ENCODE measurements at places on chromosomes 1 and 21.

GRCh38 chr1:112322018-112322417 is 74.0 kb upstream of the CTTNBP2NL start:
- H3K27me3 ChIP-seq = no peaks in the 10 kb centered on the region
- peaks cover 5% of the 10 kb centered on the region for H3K4me1 ChIP-seq
- no peak overlapping the region for H3K27ac ChIP-seq
- H3K4me3 ChIP-seq = no peak overlapping the region
- DNase-seq = no peak
- H3K36me3 ChIP-seq = no peaks in the 10 kb centered on the region

- no peaks in the 10 kb centered on the region for H3K27me3 ChIP-seq
- peaks cover 26% of the 10 kb centered on the region for H3K4me1 ChIP-seq
- no peaks in the 10 kb centered on the region for H3K36me3 ChIP-seq
- peak overlapping the region; percentile 66 for H3K4me3 ChIP-seq
- H3K27ac ChIP-seq = peak overlapping the region; percentile 89
These were observed 690.4 kb downstream of the USP25 start for GRCh38 chr21:16420031-16420724.

- no peak overlapping the region for H3K27ac ChIP-seq
- no peak for DNase-seq
- H3K27me3 ChIP-seq = no peaks in the 10 kb centered on the region
- H3K4me1 ChIP-seq = peaks cover 3% of the 10 kb centered on the region
- H3K36me3 ChIP-seq = no peaks in the 10 kb centered on the region
These were observed 257.0 kb upstream of the ADGRL2 start for GRCh38 chr1:81543764-81544163.

GRCh38 chr1:190277107-190277506 is 200.6 kb downstream of the BRINP3 start:
- H3K36me3 ChIP-seq = no peaks in the 10 kb centered on the region
- H3K4me3 ChIP-seq = no peak overlapping the region
- H3K4me1 ChIP-seq = no peaks in the 10 kb centered on the region
- DNase-seq = no peak

- H3K4me3 ChIP-seq = no peak overlapping the region
- no peaks in the 10 kb centered on the region for H3K27me3 ChIP-seq
- no peak for DNase-seq
- no peaks in the 10 kb centered on the region for H3K4me1 ChIP-seq
These were observed 134.9 kb downstream of the RUNX1 start for GRCh38 chr21:34914239-34914638.

DNA sequence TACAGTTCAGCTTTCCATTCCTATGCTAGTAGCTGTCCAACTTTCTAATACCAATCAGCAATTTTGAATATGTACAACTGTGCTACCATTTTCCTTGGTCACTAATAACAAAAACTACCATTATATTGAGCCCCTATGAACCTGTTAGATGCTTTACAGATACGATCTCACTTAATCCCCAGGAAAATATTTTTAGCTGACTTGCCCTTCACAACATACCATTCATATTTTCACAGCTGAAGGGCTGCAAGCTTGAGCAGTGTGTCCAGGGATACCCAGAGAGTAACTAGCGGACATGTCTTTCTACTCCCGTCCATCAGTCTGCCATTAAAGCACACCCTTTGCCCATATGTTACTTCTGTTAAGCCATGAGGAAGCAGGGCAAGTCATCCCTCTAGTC is 140.5 kb downstream of the SPATA46 start:
- peaks cover 50% of the 10 kb centered on the region for H3K4me1 ChIP-seq
- no peak overlapping the region for H3K27ac ChIP-seq
- no peaks in the 10 kb centered on the region for H3K36me3 ChIP-seq
- no peak for DNase-seq

DNA sequence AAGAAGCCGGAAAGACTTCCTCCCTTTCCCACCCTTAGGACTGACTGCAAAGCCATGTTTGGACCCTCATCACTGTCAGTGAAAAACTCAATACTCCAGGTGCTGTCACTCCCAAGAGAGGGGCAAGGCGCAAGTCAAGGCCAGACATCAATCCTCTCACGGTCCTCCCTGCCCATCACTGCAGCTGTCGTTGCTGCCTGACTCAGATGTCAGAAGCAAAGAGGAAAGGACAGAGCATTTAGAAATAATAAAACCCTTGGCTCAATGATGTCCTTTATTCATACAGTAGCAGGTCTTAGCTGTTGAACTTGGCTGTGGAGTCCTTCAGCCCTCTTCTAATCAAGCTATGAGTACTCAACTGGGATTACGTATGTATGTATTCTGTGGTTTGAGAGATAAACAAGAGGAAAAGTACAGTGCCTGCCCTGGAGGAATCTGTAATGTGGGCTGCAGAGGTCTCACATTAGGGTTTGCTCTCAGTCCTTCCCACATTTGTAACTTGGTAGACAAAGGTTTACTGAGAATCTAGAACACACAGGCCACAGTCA is 13.5 kb downstream of the SUSD4 start:
- no peaks in the 10 kb centered on the region for H3K4me1 ChIP-seq
- H3K27ac ChIP-seq = no peak overlapping the region
- H3K27me3 ChIP-seq = no peaks in the 10 kb centered on the region
- no peak for DNase-seq
- H3K4me3 ChIP-seq = no peak overlapping the region
- H3K36me3 ChIP-seq = no peaks in the 10 kb centered on the region

DNA sequence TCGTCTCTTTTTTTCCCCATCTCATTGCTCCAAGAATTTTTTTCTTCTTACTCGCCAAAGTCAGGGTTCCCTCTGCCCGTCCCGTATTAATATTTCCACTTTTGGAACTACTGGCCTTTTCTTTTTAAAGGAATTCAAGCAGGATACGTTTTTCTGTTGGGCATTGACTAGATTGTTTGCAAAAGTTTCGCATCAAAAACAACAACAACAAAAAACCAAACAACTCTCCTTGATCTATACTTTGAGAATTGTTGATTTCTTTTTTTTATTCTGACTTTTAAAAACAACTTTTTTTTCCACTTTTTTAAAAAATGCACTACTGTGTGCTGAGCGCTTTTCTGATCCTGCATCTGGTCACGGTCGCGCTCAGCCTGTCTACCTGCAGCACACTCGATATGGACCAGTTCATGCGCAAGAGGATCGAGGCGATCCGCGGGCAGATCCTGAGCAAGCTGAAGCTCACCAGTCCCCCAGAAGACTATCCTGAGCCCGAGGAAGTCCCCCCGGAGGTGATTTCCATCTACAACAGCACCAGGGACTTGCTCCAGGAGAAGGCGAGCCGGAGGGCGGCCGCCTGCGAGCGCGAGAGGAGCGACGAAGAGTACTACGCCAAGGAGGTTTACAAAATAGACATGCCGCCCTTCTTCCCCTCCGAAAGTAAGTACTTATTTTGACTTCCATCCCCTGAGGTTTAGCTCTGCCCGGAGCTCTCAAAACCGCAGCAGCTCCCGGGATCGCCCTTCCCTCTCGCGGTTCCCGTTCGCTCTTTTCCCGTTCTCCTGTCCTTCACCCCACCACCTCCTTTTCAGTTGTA is 1.5 kb downstream of the TGFB2 start:
- peak overlapping the region; percentile 56 for H3K4me3 ChIP-seq
- H3K4me1 ChIP-seq = peaks cover 8% of the 10 kb centered on the region
- H3K36me3 ChIP-seq = no peaks in the 10 kb centered on the region
- DNase-seq = peak; percentile 49
- peak overlapping the region; percentile 82 for H3K27ac ChIP-seq

DNA sequence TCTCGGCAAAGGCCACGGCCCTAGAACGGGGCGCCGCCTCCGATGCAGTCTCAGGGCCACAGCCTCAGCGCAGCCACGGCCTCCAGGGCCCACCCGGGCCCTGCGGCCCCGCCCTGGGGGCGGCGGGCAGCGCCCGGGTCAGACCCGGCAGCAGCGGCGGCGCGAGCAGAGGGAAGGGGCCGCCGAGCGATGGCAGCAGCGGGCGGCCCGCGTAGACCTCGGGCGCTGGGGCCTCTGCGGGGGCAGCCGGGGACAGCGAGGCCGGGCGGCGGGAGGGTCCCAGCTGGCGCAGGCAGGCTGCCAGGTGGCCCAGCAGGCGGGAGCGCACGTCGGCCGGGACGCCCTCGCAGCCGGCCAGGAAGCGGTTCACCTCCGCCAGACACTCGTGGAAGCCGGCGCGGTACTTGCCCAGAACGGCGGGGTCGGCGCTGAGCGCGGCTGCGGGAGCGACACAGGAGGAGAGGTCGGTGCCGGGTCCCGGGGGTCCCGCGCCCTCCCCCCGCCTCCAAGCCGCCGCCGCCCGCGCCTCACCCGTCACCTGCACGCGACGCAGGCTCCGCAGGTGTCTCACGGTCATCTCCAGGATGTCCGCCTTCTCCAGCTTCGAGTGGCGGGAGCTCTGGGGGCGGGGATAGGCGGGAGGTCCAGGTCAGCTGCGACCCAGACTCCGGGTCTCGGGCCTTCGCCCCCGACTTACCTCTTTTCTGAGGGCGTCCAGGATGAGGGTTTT is 737 bp downstream of the HES4 start:
- peak overlapping the region; percentile 36 for H3K27ac ChIP-seq
- H3K4me3 ChIP-seq = no peak overlapping the region
- no peaks in the 10 kb centered on the region for H3K27me3 ChIP-seq
- DNase-seq = no peak
- peaks cover 18% of the 10 kb centered on the region for H3K4me1 ChIP-seq

- H3K36me3 ChIP-seq = no peaks in the 10 kb centered on the region
- H3K27me3 ChIP-seq = no peaks in the 10 kb centered on the region
- H3K4me3 ChIP-seq = no peak overlapping the region
- no peak for DNase-seq
- no peaks in the 10 kb centered on the region for H3K4me1 ChIP-seq
- H3K27ac ChIP-seq = no peak overlapping the region
These were observed 39.7 kb downstream of the UBE2U start for GRCh38 chr1:64242895-64243756.

GRCh38 chr1:221567859-221568507 is 173.9 kb downstream of the DUSP10 start:
- no peaks in the 10 kb centered on the region for H3K27me3 ChIP-seq
- H3K4me1 ChIP-seq = no peaks in the 10 kb centered on the region
- no peak for DNase-seq
- no peak overlapping the region for H3K27ac ChIP-seq

DNA sequence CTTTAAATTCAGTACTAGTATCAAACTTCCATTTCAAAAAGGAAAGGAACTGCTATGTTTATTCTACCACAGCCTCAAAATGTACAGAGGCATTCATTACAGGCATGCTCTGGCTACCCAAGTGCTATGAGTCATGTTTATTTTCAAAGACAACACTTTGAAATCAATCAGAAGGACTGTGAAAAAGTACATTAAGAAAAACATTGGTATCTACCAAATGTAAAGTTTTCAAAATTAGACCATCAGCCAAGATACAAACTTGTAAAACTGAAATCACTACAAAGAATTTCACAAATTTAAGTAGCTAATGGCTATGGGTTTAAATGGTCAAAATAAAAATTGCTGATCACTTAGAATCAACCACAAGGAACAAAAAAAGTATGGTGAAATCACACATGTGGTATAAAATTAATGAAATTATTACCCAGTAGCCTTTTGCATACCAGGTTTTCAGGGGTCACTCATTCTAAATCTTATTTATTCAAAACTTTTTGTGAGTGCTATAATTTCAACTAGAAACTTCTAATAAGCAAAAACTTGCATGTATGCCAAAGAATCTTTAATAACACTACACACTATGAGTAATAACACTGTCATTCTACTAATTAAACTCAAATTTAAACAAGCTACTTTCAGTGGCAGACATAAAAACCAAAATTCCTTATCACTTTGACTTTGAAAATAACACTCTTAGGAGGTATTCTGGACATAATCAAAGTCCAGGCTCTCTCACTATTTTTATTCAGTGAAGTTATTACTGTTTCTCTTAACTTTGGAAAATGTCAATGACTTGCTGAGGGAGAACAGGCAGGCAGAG is 49.2 kb downstream of the ENAH start:
- no peaks in the 10 kb centered on the region for H3K27me3 ChIP-seq
- no peak for DNase-seq

DNA sequence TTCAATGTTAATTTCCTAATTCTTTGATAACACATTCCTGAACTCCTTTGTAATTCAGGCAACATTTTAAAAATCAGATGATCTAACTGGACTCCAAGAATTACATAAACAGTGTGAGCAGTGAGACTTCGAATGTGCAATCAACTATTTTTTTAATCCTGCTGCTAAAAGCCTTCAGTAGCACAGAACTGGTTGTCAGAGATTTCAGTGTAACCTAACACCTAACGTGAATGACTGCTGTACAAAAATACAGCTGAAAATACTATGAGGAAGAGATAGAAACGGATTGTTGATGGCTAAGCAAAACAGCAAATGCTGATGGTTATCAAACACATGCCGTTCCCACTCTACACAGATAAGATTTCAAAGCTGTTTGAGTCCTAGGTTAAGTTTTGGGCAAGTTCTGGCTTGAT is 46.1 kb downstream of the APP start:
- no peaks in the 10 kb centered on the region for H3K27me3 ChIP-seq
- no peak for DNase-seq
- no peak overlapping the region for H3K4me3 ChIP-seq
- H3K36me3 ChIP-seq = no peaks in the 10 kb centered on the region
- peaks cover 62% of the 10 kb centered on the region for H3K4me1 ChIP-seq

GRCh38 chr1:180386745-180387367 is 115.5 kb downstream of the ACBD6 start:
- no peak overlapping the region for H3K4me3 ChIP-seq
- no peak for DNase-seq
- H3K27ac ChIP-seq = no peak overlapping the region
- no peaks in the 10 kb centered on the region for H3K4me1 ChIP-seq
- H3K36me3 ChIP-seq = no peaks in the 10 kb centered on the region

DNA sequence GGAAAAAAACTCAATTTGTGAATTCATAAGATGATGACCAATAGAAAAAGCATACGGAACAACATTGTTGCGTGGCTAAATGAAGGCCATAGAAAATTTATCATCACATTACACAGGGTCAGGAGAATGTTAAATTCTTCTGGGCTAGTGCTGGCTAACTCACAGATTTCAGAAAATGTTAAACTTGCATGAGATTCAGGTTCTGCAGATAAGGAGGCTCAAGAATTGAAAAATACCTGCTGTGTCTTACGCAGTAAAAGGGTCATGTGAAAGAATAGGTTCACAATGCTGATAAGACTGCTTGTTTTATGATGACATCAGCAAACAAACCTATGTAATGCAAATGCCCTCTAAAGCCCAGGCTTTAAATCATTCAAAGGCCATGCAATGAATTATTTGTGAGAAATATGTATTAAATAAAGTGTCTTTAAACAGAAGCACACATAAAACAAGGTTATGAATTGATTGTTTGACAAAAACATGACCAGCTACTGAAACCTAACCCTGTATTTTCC is 378.8 kb downstream of the USP25 start:
- DNase-seq = no peak
- H3K27ac ChIP-seq = no peak overlapping the region
- H3K27me3 ChIP-seq = no peaks in the 10 kb centered on the region
- no peak overlapping the region for H3K4me3 ChIP-seq
- no peaks in the 10 kb centered on the region for H3K36me3 ChIP-seq

DNA sequence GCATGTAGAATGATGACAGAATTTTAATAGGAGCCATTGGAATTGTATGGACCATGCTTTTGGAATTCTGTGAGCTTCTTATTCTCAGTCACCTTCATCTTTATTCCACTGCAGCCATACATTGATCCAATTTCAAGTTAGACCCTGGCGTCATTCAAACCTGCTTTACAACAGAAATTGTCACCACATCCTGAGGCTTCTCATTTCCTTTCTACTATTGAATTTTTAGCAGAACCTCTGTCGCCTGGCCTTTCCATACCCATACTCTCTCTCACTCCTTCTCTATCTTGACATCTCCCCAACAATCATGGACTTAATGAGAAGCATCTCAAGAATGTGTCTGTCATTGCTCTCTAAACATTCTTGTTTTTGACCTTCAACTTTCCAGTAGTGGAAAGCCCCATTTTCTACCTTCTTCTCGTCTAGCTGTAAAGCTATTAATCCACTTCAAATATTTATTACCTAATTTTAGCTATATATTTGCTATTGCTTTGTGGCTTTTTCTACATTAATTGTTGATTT is 74.1 kb downstream of the CRB1 start:
- no peaks in the 10 kb centered on the region for H3K27me3 ChIP-seq
- no peak overlapping the region for H3K27ac ChIP-seq
- H3K4me1 ChIP-seq = no peaks in the 10 kb centered on the region
- DNase-seq = no peak
